LHCN-M2 (cell line): ENCODE measurements at places on chromosomes 3 and 15.

DNA sequence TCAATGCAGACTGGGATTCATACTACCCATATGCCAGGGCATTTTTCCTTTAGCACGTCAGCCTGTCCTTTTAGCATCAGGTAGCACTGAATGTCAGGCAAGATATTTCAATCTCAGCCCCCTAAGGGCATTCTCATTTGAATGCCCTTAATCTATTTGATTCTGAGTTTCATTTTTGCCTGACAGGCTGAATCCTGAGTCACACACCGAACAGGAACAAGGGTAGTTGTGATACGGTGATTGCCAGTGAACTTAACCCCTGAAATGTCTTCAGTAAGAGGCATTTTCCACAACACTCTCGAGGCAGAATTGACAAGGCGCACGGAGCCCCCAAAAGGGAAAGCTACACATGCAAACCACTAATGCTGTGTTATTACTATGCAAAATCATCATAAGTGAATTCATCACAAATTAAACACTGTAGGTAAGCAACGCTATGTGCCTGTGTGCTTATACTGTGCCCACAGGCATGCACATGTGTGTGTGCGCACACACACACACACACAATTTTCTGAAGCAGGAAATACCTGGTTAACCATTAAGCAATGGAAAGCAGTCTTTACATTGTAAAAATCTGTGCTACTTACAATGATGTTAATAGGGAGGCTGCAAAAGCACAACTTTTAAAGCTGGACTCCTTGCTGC, 130.4 kb downstream of the ZNF385D start:
- no peak for DNase-seq

- no peak for DNase-seq
These were observed 11.8 kb upstream of the KCNAB1 start for GRCh38 chr3:156108616-156109015.

DNA sequence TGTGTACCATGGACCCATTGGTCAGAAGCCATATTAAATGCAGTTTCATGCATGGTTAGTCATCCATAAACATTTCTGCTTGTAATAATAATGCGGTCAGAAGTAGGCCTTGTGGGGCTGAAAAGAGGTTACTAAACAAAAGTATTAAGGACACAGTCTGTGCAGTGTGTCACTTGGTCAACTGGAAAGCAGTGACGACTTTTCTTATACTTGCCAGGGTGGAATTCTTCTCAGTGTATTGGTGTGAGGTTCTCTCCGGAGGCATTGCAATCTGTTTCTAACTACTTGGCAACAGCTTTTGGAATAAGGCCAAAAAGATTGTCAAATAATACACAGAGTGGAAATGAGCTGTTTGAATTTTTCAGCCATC, 46.8 kb downstream of the CHL1 start:
- DNase-seq = no peak

DNA sequence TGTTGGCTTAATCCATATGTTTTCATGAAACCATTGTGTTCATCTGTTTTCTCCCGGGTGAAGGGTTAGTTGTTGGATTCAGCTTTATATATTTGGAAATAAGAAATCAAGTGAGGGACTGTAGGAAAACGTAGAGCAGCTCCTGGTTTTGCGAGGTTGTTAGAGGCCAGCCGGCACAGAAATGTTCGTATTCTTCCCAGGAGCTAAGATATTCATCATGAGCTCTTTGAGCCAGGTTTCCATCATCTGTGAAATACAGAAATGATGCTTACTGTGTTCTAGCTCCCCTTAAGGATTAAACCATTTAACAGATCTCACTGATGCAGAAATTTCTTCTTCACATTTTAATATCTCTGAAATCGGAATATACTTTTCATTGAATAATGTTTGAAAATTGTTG, 235.5 kb downstream of the PTPRG start:
- DNase-seq = no peak

GRCh38 chr3:17562845-17563244, 179.6 kb downstream of the TBC1D5 start:
- no peak for DNase-seq

DNA sequence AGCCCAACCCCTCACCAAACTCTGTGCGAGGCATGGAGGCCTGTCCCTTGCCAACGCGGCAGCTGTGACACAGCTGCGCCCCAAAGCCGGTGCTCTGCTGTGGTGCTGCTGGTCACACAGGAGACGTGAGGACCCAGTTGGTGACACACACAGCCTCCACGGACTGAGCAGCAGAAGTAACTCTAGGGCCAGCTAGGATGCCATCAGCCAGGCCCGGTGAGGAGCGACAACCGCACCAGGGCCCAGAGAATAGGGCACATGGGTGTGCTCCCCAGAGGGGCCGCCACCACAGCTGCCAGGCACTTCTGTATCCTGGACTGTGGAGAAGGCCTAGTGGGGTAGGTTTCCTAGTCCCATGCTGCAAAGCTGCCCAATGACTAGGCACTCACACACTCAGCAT, 10.7 kb downstream of the ZXDC start:
- no peak for DNase-seq

- no peak for DNase-seq
These were observed 698.7 kb downstream of the EPHA3 start for GRCh38 chr3:89806166-89806565.

DNA sequence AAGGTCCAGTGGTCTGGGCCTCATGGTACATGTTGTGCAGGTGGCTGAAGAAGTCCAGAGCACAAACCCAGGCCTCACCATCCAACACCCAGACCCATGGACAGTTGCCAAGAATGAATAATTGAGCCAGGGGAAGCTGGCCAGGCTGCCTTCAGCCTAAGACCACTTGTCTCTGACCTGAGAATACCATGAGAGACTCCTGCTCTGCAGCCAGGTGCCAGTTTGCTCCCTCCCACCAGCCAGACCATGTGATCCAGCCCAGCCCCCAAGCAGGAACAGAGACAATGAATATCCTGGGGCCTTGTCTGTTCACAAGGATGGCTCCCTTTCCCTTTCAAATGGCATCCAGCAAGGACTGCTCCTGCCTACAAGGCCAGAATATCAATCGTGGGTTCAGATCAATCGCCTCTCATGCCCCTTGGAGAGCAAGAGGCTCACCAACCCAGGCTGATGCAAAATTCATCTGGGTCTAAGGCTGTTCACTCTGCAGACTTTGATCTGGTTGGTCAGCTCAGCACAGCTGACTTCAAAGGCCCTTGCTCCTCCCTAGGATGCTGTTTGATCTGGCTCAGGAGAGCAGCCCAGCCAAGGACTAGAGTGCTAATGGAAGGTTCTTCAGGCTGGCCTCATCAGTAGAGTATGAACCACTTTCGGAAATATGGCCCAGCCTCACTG, 13.4 kb downstream of the TRAIP start:
- DNase-seq = no peak

GRCh38 chr3:126999383-126999782, 16.5 kb downstream of the PLXNA1 start:
- DNase-seq = no peak

- DNase-seq = no peak
These were observed 4.0 kb downstream of the ITGA11 start for GRCh38 chr15:68427963-68428362.

DNA sequence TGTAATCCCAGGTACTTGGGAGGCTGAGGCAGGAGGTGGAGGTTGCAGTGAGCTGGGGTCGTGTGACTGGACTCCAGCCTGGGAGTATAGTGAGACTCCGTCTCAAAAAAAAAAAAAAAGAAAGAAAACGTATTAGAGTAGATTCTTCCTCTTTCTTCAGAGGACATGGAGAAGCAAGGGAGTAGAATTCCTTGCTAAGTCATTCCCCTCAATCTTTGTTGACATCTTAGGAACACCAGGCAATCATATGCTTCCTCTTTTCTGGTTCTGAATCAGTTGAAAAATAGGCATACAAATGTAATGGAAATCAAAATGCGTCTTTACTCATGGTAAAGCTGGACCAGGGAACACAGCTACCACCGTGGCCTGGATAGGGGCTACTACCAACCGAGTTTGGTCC, 38.3 kb upstream of the ATOSA start:
- DNase-seq = no peak

GRCh38 chr3:13709706-13710105, 160.8 kb downstream of the FBLN2 start:
- no peak for DNase-seq

DNA sequence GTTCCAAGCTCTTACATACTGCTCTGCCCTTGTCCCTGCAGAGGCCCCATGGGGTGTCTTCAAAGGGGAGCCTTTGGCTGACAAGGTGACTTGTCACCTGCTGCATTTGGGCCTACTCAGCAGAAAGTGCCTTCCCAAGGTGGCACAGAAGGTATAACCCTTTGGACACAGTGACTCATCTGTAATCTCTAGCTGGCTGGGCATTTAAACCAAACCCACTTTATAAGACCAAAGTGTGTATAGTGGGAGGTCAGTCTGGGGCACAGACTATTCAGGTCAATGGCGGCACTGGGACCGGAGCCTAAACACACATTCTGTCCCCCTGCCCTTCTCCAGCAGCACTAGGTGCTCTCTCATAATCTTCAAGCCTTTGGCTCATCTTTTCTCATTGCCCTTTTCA, 35.1 kb downstream of the GJD2 start:
- no peak for DNase-seq

DNA sequence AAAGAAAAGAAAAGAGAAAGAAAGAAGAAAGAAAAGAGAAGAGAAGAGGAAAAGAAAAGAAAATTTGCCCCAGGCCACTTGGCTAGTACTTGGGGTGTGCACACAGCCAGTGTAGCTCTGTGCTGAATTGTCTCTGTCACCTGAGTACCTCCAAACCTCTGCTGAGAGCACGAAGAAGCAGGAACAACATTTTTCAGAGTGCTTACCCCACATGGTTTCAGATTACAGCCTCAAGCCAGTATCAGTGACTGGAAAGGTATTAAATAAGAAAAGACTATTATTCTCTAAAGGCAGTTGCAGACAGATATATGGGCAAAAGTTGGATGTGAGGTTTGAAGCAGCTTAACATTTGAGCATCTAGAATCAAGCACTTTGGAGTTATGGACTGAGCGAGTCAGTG, 113.3 kb upstream of the PHLDB2 start:
- no peak for DNase-seq

GRCh38 chr3:172315401-172316091, 132.7 kb downstream of the GHSR start:
- DNase-seq = peak; percentile 75

- DNase-seq = no peak
These were observed 32.9 kb downstream of the EPHB3 start for GRCh38 chr3:184594371-184595001.

- no peak for DNase-seq
These were observed 140.9 kb downstream of the FOXP1 start for GRCh38 chr3:71442652-71443042.

GRCh38 chr15:40799523-40799922, 7.4 kb upstream of the ZFYVE19 start:
- DNase-seq = no peak

GRCh38 chr15:71752604-71753289, 57.6 kb upstream of the NR2E3 start:
- DNase-seq = peak; percentile 100

DNA sequence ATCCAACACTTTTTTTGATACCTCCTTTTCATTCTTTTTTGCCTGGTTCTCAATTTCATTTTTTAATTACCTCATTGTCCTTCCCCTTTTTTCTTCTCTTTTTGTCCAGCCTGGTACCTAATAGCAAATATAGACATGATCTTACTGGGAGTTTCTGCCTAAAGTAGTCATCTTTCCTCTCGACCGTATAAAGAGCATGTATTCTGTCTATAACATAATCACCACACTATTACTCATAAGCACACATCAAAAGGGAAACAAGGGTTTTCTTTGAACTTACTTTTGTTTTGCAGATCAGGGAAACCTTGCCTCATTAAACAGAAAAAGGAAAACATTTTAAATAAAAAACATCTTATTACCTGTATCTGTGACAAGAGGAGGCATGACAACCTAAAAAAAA, 33.0 kb downstream of the FAM98B start:
- no peak for DNase-seq

DNA sequence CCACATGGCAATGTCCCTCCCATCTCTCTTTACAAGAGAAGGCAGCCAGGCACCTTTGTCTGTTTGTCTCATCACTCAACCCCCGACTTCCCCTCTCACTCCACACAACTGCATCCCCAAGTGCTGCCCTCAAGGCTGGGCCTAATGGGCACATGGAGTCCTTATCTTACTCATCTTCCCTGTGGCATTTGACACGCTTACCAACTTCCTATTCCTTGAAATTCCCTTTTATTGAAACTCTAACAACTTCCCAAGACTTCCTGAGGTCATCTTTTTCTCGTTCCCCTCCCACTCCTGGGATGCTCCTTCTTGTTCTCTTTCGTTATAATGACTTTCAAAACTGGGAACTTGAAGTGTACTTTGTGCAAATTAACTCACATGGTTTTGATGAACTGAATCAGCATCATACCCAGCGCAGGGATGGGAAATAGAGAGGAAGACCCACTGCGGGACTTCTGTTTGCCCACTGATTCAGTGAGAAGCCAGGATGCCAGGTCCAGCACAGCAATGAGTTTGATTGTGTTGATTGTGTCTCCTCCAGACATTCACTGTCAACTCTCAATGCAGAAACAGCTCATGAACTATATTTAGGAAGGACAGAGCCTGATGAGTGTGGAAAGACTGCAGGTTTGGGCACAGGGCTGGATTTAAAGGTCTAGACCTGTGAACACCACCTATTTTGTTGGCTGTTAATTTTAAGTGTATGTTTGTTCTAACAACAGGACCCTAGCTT, 104.7 kb upstream of the TNIK start:
- no peak for DNase-seq

DNA sequence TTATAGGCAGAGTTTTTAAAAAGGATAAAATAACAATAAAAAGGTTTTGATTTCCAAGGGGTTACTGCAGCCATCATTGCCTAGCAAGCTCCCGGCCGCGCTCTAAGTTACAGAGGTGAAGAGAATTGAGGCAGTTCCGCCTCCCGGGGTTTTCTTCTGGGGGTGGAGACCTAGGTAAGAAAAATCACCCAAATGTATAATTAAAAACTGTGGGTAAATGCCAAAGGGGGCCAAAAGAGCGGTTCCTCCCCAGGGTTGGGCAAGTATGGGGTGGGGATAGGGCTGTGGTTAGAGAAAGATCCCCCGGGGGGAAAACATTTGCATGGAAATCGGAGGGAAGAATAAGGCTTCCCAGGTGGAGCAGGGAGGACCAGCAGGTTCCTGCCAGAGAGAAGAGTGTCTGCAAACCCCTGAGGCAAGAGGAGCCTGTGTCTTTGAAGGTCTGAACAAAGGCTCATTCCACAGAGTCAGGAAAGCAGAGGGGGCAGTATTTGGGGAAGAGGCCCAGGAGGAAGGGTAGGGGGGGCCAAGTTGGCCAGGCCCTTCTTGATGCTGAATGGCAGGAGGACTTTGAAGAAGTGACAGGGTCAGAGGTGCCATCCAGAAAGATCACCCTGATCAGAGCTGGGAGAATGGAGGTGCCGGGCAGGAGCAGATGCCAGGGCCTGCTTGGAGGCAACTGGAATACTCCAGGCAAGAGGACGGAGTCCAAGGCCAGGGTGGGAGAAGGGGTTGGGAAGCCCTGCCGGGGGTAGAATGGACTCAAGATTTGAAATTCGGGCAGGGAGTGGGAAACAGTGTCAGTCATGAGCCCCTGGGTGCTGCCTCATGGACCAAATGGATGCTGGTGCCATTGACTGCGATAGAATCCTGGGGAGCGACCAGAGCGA, 152.9 kb upstream of the RGMA start:
- DNase-seq = no peak

- DNase-seq = no peak
These were observed 308.4 kb downstream of the SHQ1 start for GRCh38 chr3:72539856-72540255.
